ENCODE measurements at places on chromosomes 2 and 18.
A peak's percentile ranks its signal among the peaks of the same experiment; 100 is the strongest.

DNA sequence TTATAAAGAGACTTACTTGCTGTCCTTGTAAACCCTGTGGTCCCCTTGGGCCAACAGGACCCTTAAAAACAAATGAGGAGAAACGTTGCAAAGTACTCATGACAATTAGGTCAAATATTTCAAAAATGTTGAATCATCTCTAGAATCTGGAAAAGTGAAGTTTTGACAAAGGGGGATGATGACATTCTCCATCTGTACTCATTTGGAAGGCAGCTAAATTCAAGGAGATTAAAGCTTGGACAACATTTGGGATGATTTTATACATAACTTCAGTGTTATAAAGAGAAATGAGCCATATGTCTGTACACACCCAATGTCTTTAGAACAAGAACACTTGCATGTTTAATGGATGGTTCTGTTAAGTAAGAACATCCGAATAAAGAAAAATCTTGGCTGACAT is 92.9 kb downstream of the COL5A2 start:
- no peak for DNase-seq

- no peak for DNase-seq
These were observed 14.4 kb upstream of the TMEM131 start for GRCh38 chr2:98009887-98010760.

DNA sequence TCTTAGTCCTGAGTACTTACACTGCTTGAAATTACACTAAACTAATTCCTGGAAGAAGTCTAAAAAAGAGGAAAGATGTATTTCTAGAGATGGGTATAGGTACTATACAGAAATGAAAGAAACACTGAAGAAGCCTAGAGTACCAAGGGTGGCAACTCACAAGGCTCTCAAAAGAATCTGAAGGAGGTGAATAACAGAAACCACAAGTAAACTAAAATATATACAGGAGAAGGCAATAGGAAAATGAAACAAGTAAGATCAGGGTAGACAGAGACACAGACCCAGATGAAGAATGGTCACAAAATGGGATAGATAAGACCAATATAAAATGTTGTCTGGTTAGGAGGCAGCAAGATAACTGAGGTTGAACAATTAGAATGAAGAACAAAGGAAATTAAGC is 59.9 kb downstream of the USP37 start:
- no peak for DNase-seq

DNA sequence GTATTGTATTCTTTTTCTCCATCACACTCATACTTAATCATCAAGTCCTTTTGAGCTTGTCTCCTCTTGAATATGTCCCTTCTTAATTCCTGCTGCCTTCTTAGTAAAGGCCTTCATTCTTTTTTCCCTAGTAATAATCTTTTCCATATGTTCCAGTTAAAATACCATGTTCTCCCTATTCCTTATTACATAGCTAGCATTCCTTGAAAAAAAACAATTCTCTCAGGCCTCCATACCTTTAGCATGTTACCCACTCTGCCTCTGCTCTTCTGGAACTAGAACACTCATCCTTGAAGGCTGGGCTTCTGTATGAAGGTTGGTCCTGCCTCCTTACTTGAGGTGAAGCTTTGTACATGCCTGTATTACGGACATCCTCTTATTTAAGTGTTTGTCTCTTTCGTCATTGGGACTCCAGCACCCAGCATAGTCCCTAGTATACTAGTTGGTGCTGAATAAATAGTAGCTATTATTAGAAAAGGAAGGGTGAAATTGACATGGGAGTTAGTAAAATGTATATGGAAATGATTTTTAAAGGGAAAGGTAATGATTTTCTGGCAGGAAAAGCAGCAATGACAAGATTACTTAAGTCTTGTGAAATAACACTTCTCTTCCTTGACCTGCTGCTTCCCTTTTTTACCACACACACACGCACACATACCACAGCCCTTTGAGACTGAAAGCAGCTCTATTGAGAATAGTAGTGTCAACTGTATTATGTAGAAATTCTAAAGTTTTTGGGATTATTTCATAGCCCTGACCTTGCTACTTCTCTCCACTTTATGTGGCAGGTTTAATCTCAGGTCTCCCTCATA is 45.6 kb downstream of the REL start:
- no peak for DNase-seq

GRCh38 chr2:85790499-85791188 is 36.9 kb downstream of the ATOH8 start:
- no peak for DNase-seq

DNA sequence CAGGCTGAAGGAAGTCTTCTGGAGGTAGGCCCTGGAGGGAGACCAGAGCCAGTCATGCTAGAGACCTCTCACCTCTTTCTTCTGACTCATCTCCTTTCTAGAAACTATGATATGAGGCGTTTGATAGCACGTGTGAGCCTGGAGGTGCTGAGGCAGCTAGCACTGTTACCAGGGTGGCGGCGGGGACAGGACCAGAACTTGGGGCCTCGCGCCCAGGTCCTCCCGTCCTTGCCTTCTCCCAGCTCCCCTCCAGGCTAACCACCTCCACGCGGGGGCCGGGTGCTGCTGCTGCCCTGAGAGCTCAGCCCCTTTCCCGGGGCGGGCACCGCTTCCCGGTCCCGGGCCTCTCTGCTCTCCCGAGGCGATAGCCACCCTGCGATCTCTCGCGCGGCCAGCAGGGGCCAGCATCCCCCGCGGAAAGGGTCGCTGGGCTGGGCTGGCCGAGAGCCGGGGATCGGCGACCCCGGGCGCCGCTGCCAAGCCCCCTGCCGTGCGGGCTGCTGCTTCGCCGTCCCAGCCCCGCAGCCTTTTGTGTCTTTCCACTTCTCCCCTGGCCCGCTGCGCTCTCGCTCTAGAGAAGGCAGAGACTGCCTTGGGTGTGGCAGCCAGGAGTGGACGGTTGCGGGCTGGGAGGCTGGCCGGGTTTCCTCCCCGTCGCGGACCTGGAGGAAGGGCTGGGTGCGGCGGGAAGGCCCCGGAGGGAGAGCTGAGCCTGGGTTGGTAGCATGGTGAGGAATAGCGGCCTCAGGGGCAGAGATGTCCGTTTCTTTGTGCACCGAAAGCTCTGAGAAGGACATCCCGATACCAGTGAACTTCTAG is 49.1 kb downstream of the TMEM17 start:
- DNase-seq, result peak; percentile 25

DNA sequence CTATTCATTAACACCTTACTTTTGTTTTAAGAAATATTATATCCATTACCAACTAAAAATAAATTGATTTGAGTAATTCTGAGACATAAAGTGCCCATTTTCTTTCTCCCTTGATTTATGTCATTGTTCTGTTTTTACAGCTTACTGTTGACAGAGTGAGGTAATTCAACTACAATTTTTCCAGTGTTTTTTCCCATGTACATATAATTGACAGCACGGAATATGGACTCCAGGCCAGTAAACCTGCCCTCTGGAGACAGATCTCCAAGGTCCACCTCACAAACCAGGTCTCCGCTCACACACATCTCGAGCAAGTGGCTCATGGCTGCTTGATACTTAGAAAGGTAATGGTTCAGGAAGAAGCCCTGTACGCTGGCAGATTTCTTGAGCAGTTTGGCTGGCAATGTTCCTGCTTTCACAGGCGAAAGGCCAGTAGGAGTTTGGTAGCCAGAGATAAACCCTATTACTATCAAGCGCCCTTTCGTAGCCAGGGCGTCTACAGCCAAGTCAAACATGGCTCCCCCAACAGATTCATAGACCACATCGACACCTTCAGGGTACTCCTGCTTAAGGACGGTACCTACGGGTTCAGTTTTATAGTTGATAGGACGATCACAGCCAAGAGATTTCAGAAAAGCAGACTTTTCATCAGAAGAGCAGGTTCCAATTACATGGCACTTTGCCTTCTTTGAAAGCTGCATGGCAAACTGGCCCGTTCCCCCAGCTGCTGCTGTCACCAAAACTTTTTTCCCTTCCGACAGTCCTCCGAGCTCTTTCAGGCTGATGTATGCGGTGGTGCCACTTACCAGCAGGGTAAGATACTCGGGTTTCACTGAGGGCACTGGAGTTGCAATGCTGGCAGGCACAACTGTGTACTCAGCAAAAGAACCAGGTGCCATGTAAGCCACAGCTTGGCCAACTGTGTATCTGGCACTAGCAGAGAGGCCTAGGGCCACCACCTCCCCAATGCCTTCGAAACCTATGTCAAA is 7.4 kb downstream of the PTGR3 start:
- no peak for DNase-seq

GRCh38 chr2:41826921-41827320 is 220.9 kb upstream of the PKDCC start:
- no peak for DNase-seq

DNA sequence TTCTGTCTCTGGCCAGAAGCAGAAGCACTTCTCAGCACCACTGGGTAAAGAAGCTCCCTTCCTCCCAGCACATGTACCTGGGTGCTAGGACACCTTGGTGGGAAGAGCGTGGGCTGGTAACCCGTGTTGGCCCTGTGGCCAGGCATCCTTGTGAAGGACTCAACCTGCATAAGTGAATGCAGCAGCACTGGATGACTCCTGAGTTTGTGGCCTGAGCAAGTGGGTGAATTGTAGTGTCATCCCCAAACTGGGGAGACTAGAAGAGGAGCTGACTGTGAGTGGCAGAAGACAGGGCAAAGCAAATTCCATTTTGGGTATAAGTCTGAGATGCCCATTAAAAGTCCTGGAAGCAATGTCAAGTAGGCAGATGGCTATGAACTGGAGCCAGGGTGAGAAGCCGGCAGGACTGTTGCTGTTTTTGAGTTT is 63.4 kb downstream of the STAT1 start:
- no peak for DNase-seq

DNA sequence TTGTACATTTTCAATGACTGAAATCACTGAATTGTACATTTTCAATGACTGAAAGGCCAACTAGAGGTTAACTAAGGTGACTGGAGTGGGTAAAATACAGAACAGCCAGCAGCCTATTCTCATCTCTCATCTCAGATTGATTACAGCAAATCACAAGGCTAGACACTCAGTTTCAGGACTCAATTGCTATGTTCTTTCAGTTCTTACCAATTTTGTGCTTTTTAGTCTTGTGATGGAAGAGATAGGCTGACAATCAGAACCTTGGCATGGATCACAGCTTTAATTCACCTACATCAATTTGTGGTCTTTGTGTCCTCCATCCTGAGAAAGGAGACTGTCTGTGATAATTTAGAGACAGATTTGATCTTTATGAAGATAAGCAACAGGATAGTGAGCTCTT is 124.7 kb downstream of the GULP1 start:
- DNase-seq, result no peak

- no peak for DNase-seq
These were observed 14.9 kb upstream of the LYPD6 start for GRCh38 chr2:149315461-149315860.

GRCh38 chr2:197256021-197256420 is 54.6 kb downstream of the ANKRD44 start:
- DNase-seq, result no peak

GRCh38 chr2:48419884-48420511 is 110.0 kb upstream of the STON1 start:
- no peak for DNase-seq
